ENCODE measurements at places on chromosomes 2 and 18.
A peak's percentile ranks its signal among the peaks of the same experiment; 100 is the strongest.

DNA sequence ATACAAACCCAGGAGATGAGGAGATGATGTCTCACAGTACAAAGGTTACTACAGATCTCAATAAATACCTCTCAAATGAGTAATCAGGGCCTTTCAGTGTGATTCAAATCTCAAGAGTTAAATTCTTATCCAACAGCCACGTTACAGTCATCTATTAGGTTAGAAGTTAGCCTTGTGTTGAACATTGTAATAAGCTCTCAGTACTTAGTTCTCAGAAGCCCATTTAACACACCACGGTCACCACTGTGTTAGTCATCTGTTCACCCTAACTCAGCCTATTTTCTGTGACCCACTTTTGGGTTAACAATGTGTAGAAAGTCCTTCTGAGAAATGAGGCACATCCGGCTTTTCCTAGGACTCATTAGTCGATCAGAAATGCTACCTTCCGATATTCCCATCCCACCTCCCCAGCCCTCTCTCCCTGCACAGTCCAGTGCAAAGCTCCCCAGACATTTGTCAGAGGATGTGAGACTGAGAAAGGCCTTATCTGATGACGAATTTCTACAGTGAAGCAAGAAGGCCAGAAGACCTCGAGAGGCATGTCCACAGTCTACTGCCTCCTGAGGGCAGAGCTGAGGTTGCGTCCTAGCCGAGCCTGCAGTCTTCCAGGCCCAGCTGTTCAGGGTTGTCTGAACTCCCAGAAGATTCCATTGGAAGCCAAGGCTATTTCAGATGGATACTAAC, 92.6 kb downstream of the ACTR2 start:
- DNase-seq = peak; percentile 41

DNA sequence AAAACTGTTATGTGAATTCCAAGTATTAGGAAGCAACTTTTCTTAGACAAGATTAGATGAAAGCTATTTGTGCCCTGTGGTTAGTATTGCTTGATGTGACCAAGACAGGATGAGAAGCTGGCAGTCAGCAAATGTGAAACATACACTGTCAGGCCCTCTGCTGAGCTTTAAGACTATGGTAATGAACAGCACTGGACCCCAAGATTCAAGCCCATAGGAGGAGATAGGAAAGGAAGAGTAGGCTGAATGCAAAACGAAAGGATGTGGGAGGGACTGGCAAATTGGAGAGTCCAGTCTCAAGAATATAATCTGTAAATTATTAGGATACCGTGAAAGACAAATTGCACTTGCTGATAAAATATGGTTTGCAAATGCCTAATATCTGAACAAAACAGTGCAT, 16.4 kb downstream of the BZW1 start:
- no peak for DNase-seq

GRCh38 chr2:38751596-38752410, 642 bp upstream of the SRSF7 start:
- no peak for DNase-seq

DNA sequence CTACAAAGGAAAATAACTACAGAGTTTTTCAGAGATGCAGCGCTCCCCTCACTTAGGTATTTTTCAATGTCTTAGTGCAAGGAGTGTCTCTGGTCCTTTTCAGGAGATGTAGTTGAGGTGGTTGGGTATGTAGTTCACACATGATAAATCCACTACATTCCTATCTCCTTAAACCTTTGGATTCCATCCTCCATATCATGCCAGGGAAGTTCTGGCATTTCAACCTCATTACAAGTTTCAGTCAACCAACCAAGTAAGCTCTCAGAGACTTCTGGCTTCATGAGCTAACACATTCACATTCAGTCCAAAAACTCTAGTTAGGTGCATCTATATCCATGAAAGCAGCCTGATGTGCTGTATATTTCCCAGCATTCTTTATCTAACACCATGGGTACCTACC, 47.3 kb downstream of the MAP3K20 start:
- no peak for DNase-seq

DNA sequence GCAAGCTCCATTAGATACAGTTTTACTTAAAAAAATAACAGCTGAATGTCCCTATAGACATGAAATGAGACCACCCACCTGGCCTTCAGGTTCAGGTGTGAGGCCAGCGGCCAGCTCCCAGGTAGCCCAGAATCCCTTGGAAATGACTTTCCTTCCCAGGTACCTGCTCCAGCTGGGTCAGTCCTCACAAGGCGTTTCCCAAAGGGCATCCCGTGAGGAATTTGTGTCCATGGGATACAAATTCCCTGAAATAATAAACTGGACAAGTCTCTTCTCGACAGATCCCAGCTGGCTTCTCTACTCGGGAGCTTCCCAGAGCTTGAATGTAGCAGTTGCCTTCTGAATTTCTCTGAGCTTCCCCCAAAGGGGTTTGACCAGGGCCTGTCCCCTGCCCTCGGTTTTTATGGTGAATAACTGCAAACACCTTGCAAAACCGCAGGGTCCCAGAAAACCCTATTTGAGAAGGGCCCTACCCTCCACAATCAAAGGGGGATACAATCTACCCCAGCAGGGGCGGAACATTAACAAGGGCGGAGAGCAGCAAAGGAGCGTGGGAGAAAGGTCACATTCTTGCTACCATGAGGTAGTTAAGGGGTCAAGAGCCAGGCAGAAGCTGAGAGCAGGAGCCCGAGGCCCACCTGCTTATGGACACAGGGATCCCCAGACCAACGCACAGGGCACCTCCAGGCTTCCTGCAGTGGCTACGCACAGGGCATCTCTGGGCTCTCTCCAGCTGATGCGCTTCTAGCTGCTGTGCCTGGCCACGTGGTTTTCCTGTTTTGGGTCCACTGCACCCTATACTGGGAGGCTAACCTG, 107.7 kb downstream of the HDAC4 start:
- DNase-seq = no peak

- DNase-seq = no peak
These were observed 29.9 kb upstream of the GPR155 start for GRCh38 chr2:174516501-174517378.

- DNase-seq = no peak
These were observed 925.7 kb downstream of the DCDC2C start for GRCh38 chr2:4628998-4629501.

- DNase-seq = no peak
These were observed 617.0 kb downstream of the LRP1B start for GRCh38 chr2:141513853-141514252.

- DNase-seq = no peak
These were observed 29.0 kb downstream of the LGALSL start for GRCh38 chr2:64482765-64483504.

DNA sequence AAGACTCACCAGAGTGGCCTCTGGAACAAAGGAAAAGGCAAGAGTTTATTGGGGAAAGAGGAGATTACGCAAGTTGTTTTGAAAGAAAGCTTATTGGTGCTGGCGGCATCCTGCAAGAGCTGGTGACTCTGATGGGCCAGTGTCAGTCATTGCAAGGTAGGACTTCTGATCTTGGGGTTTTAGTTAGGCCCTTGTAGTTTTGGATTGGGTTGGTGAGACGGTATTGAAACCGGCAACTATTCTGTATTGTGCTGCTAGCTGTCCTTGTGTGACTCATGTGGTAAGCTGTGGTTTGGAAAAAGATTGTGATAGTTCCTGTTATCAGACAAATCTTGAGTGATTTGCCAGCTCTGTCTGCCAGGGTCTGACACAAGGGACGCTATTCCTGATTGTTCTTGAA, 159.1 kb upstream of the PIEZO2 start:
- no peak for DNase-seq

DNA sequence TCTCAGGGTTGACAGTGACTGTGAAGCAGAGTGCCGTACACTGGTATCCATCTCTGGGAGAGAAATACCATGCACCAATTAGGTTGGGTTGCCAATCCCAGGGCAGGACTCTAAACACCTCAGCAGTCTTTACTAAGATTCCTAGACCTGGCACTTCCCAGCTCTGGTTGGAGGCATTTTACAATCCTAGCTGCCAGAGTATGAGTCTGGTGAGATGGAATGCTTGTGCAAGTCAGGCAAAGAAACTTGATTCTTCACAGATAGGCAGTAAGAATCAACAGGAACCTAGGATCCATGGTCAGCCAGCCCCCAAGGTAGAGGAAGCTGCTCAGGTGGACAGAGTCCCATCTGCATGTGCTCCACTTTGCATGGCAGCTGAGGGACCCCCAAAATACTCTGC, 6.0 kb upstream of the UGT1A5 start:
- DNase-seq = no peak

DNA sequence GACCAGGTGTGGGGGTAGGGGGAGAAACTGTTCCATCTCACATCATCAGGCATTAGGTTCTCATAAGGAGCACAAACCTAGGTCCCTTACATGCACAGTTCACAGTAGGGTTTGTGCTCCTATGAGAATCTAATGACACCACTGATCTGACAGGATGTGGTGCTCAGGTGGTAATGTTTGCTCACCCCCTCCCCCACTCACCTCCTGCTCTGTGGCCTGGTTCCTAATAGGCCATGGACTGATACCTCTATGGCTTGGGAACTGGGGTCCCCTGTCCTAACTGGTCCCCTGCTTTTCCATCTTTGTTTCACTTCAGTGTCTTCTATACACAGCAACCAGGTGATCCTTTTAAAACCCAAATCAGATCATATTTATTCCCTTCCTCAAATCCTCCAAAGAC, 267.8 kb downstream of the TNS1 start:
- no peak for DNase-seq

DNA sequence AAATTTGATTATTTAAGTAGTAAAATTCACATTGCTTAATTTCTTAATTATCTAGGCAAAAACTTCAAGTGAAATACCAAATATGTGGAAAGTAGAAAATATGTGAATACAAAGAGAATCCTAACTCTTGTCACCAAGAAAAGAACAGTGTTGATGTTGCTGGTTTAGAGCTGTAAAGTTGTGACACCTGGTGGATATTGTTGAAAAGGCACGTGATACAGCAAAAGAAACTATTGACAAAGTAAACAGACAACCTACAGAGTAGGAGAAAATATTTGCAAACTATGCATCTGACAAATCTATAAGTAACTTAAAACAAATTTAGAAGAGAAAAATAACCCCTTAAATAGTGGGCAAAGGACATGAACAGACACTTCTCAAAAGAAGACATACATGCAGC, 25.6 kb upstream of the ZC3H15 start:
- DNase-seq = no peak

GRCh38 chr2:42792087-42792582, 248 bp downstream of the HAAO start:
- DNase-seq = no peak

DNA sequence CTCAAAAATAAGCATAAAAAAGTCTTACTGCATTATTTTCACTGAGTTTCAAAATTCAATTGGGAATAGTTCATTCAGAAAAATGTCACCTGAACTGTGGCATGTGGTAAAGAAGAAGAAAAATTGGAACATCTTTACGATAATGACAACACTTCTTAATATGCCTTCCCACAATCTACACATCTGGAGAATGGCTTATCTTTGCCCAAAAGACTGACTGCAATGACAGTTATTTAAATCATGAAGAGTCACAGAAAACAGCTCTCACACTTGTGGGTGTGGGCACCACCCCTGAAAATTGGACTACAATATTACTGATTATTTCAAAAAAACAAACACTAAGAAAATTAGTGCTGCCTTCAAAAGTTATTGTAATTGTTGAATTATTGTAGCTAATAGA, 152.3 kb downstream of the USP34 start:
- DNase-seq = no peak

GRCh38 chr2:1605102-1606045, 138.9 kb downstream of the PXDN start:
- DNase-seq = no peak

- DNase-seq = no peak
These were observed 80.5 kb downstream of the DGKD start for GRCh38 chr2:233434666-233435330.
